ENCODE measurements at places on chromosomes 2 and 18. TPM values are rescaled to one million over a fixed set of nuclear protein-coding genes. Genes with fewer than 3 reads are reported as not detected.

CYP1B1 gene
- total RNA-seq = 177 TPM

GAREM1 gene
- total RNA-seq = 5.7 TPM

ZBTB14 gene
- total RNA-seq = 5.0 TPM

GAL3ST2 gene
- 0.64 TPM for total RNA-seq

KCNF1 gene
- total RNA-seq = 0.26 TPM

LCT gene
- total RNA-seq = 0.08 TPM

DSC1 gene
- total RNA-seq = not detected

CFAP210 gene
- not detected for total RNA-seq

MARCHF7 gene
- total RNA-seq = 72.1 TPM

HTRA2 gene
- total RNA-seq = 28.8 TPM

ALPI gene
- total RNA-seq = not detected

BOK gene
- 23.3 TPM for total RNA-seq

ZNF532 gene
- 36.6 TPM for total RNA-seq

TMEM18 gene
- 39.4 TPM for total RNA-seq

RAMP1 gene
- 21.7 TPM for total RNA-seq

CHST10 gene
- total RNA-seq = 19.7 TPM

KCNJ13 gene
- total RNA-seq = not detected

MC2R gene
- not detected for total RNA-seq

UGT1A4 gene
- not detected for total RNA-seq

MDH1B gene
- total RNA-seq = 1.3 TPM

SPP2 gene
- total RNA-seq = not detected

TNFAIP6 gene
- 32.4 TPM for total RNA-seq

AQP12A gene
- not detected for total RNA-seq

ZBTB7C gene
- total RNA-seq = not detected

NDUFAF7 gene
- total RNA-seq = 6.2 TPM

NYAP2 gene
- under 0.01 TPM for total RNA-seq

VSNL1 gene
- not detected for total RNA-seq

PAPOLG gene
- 13.4 TPM for total RNA-seq

CRYGC gene
- total RNA-seq = not detected

REEP1 gene
- total RNA-seq = 0.40 TPM

GALNT14 gene
- total RNA-seq = 0.56 TPM

ARHGAP15 gene
- total RNA-seq = 1.4 TPM

CAMKMT gene
- 2.7 TPM for total RNA-seq

CHAC2 gene
- 6.9 TPM for total RNA-seq

TSPYL6 gene
- not detected for total RNA-seq

ACVR1 gene
- total RNA-seq = 24.0 TPM
